Stimulated activated CD8-positive, alpha-beta memory T cell treated with anti-CD3 and anti-CD28 coated beads, Interleukin-4, amount 100 ng/mL, for 24 hours (primary cell): ENCODE measurements at places on chromosomes 6 and 20.

DNA sequence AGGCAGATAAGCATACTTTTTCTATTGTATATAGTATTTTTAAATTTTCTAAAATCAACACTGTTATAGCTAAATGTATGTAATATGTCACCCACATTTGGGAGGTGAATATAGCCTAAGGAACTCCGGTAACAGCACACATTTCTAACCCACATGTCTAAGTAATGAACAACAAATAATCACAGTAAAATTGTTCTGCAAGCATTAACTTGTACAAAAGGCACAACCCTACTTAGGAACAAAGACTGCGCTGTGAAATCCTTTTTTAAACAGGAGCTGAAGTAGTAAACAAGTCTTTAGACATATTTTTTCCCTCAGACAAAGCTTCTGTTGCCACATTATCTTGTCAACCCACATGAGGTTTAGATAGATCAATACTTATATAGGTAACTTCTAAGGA lies 872.4 kb upstream of the SLC35B3 start:
- no peak for DNase-seq

DNA sequence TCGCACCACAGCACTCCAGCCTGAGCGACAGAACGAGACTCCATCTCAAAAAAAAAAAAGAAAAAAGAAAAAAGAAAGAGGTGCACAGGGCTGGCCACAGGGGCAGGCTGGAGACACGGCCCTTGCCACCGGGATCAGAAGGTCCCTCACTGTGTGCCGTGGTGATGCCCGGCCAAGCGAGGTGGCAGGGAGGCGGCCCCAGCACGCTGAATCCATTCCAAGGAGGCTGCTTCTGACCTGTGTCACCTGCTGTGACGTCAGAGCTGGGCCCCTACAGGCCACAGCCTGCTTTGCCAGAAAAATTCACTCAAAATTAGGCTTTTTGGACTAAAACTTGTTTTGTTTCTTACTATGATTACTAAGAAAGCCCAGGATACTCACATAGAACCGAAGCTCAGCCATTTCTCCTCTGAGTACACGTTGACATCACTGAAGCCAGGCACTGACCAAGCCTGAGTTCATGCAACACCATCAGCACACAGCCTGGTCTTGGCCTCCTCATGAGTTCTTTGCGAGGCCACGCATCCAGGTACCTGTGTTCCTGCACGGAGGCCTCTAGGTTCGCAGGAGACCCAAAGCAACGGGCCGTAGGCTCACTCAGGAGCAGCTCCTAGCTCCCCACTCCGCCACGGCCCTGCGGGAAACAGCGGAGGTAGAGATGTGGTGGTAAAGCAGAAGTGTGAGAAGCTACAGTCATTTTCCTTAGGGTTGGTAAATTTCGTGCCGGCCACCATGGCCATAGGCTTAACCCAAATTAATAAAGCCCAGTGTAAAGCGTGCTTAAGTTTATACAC lies 67.8 kb downstream of the THBS2 start:
- DNase-seq: no peak

GRCh38 chr6:41634657-41635056 lies 3.6 kb upstream of the MDFI start:
- no peak for DNase-seq

DNA sequence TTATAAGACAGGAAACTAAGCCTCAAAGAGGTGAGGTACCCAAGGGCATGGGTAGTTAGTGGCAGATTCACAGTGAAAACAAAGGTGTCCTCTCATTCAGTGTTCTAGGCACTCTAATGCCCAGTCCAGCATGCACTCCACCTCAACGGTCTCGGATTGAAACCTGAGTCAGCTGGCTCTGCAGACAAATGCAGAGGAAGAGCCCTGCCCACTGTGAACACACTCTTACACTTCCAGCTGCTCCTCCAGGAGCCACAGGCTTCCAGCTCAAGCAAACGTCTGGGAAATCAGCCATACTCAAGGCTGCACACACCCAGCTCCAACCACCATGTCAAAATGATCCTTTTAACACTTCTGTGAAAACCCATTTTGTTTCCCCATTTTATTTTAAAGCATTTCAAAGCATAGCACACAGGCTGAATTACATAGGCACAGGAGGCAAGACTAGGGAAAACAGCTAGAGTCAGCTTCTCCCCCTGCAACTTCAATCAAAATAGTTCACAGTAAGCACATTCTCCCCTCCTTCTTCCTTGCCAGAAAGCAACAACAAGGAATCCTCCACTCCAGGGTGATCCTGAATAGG lies 3.0 kb upstream of the IL17A start:
- no peak for DNase-seq

GRCh38 chr6:137352859-137353258 lies 133.7 kb upstream of the IFNGR1 start:
- DNase-seq: no peak

GRCh38 chr6:127249621-127250020 lies 17.0 kb upstream of the RNF146 start:
- DNase-seq: no peak

DNA sequence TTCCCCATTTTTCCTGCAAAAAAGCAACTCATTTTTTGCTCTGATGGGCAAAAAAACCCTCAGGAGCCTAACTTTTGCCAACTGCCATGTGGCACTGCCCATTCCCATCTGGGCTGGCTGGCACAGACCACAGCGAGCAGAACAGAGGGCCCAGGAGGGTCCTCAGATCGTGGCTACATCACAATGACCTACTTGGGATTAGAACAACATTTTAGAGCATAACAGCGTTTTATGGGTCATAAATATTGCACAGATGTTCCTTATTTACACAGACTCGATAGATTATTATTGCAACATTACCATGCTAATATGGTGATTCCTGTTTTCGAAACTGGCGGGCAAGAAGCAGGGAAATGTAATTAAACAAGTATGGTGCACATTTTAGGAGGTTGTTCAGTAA lies 28.0 kb downstream of the PTPRT start:
- DNase-seq: no peak

- DNase-seq: no peak
Observed at GRCh38 chr20:61439251-61439650, 187.2 kb downstream of the CDH4 start.

DNA sequence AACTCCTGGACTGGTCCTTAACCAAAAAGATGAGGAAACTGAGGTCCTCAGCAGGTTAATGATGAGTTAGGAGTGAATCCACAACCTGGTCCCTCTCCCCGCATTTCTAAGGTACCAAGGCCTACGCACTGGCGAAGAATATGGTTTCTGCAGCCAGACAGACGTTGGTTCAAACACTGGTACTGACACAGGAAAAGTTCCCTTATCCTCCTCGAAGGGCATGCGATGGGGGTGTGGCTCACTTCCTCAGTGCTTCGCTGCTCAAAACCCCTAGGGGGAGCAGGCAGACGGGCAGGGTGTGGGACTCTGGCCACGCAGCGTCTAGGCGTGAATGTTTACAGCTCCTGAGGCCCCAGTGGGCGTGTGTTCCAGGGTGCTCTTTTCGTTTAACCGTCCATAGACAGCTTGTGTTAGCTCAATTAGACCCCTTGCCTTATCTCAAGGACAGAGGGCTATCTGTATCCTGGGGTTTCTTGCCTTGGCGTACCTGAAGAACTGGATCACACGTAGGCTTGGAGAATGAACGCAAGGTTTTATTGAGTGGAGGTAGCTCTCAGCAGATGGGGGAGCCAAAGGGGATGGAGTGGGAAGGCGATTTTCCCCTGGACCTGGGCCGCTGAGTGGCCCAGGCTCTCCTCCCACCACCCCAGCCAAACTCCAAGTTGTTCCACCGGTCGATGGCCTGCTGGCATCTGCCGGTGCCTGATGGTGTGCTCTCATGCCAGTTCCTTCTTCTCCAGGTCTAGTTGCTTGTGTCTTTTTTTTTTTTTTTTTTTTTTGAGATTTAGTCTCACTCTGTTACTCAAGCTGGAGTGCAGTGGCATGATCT lies 31.8 kb upstream of the PTPN1 start:
- DNase-seq: peak; percentile 55
